ENCODE measurements at places on chromosomes 13 and 19. TPM values are rescaled to one million over a fixed set of nuclear protein-coding genes. Genes with fewer than 3 reads are reported as not detected.

DNA sequence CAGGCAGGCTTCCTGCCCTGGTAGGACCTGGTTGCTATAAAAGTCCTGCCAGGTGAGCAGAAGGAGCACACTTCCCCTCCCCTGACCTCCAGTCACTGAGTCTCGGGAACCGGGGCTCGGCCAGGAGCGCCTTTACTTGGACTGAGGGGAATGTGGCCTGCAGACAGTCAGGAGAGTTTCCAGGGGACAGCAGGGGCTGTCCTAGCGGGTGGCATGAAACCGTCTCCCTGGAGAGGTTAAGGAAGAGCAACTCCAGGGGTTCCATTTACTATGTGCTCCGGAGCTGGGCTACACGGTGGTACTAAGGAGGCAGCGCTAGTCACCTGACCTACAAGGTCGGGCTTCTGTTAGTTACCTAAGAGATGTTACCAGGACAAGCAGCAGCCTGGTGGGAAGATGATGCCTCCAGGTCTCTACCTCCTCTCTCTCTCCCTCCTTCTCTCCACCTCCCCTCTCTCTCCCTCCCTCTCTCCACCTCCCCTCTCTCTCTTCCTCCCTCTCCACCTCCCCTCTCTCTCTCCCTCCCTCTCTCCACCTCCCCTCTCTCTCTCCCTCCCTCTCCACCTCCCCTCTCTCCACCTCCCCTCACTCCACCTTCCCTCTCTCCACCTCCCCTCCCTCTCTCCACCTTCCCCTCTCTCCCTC is 4.1 kb upstream of the CNOT3 start:
- DNase-seq: no peak

- no peak for DNase-seq
Observed at GRCh38 chr13:109983447-109983846, 197.1 kb upstream of the IRS2 start.

DNA sequence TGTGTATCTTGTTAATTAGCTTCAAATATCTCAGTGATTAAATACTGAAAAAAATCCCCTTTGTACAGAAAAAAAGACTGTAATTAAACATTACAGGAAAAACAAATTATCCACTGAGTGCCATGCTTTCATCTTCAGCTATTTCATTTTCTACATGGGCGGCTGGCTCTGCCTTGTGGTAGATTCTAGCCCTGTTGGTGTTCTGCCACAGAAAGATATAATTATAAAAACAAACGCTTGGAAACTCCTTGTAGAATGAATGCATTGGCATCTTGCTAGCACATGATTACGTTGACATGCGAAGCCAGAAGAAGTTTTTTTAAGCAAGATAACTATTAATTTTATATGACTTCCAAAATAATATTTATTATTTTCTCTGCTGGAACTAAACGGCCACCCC is 496.8 kb downstream of the MYO16 start:
- no peak for DNase-seq

- no peak for DNase-seq
Observed at GRCh38 chr19:7909471-7910067, 5.1 kb upstream of the TGFBR3L start.

The TMEM147 gene
- 118 TPM for total RNA-seq

The YJEFN3 gene
- total RNA-seq: 10.4 TPM

The TMEM272 gene
- not detected for total RNA-seq

The CDX2 gene
- not detected for total RNA-seq

The OR7A17 gene
- not detected for total RNA-seq

The ATP1A3 gene
- total RNA-seq: 1.7 TPM

Data from Calu3 (cell line).